Hypothalamus (tissue), 51 donors: ENCODE measurements at places on chromosomes 4 and X.

GRCh38 chr4:136651932-136652331, 880.4 kb downstream of the PCDH18 start:
- no peak for DNase-seq

GRCh38 chrX:19683817-19684216, 168.5 kb upstream of the MAP3K15 start:
- DNase-seq, result no peak

DNA sequence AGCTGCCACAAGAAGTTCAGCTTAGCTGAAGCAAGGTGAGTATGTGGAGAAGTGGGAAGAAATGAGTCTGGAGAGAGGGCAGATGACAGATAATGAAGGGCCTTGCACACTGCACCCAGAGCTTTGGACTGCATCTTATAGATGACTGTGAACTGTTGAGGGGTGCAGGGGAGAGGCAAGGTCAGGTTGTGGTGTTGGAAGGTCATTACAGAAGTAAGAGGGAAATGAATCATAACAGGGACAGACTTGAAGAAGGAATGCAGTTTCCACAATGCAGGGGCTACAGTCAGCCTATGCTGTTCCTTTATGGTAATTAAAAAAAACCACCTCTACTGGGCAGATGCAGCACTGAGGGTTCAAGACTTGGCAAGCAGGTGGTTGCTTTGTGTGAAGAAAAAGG, 4.8 kb upstream of the IGFBP7 start:
- DNase-seq, result no peak

- DNase-seq, result no peak
Observed at GRCh38 chr4:121898150-121898549, 27.9 kb upstream of the BBS7 start.

GRCh38 chr4:84644087-84644486, 61.2 kb downstream of the CDS1 start:
- DNase-seq, result no peak

DNA sequence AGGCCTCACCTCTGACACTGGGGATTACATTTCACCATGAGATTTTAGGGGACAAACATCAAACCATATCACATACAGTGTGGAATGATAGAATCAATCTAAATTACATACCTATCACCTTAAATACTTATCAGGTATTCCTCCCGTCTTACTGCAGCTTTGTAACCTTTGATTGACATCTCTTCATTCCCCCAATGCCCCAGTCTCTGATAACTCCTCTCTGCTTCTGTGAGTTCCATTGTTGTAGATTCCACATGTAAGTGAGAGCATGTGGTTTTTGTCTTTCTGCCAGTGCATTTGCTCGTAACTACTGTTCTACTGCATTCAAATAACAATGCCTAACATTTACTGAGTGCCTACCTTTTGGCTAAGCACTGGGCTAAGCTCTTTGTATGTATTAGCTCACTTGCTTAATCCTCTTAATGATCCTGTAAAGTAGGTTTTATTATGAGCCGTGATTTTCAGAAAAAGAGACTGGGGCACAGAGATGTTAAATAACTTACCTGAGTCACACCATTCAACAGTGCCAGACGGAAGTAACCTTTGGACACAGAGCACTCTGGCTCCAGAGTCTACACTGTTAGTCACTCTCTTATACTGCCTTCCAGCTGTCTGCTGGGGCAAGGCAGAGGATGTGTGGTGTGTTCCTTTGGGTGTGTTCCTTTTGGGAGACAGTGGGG, 63.7 kb upstream of the ESX1 start:
- no peak for DNase-seq

DNA sequence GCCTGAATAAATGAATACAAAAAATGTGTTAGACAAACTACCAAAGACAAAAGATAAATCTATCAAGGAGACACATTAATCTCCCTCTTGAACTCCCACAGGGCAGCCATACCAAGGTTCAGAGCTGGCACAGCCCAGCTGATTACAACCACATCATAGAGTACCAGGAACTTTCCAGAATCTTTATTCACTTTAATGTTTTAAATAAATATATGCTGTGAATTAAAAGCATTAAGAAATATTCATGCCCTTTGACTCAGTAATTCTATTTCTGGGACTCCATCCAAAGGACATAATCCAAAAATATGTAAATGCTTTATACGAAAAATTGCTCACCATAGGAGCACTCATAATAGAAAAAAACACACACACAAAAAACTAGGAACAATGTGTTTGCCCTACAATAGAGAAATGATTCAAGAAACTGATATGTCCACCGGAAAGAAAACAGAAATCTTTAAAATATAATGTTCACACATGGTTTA, 126.0 kb downstream of the LDB2 start:
- DNase-seq, result no peak

DNA sequence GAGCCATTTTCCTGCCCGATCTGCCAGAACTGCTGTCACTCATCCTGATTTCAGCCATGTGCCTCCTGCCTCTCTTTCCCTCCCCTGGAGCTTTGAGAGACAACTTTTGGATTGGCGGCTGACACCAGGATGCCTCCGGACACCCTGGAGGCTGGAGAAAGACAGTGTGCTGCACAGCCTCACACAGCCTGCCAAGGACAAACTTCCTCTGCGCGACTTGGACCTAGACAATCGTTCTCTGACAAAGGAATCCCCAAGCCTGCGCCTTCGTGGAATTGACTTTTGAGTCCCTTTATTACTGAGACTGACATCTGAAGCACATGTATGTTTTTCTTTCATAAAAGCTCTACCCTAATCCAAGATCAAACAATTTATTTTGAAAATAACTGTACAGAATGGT, 10.8 kb upstream of the LDB2 start:
- DNase-seq, result no peak

DNA sequence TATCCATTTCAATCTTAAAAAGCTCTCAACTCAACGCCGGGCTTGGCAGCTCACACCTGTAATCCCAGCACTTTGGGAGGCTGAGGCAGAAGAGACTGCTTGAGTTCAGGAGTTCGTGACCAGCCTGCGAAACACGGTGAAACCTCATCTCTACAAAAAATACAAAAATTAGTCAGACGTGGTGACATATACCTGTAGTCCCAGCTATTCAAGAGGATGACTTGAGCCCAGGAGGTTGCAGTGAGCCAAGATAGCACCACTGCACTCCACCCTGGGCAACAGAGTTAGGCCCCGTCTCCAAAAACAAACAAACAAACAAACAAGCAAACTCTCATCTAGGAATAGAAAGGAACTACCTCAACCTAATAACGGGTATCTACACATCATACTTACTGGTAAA, 50.8 kb downstream of the PTPN13 start:
- no peak for DNase-seq

DNA sequence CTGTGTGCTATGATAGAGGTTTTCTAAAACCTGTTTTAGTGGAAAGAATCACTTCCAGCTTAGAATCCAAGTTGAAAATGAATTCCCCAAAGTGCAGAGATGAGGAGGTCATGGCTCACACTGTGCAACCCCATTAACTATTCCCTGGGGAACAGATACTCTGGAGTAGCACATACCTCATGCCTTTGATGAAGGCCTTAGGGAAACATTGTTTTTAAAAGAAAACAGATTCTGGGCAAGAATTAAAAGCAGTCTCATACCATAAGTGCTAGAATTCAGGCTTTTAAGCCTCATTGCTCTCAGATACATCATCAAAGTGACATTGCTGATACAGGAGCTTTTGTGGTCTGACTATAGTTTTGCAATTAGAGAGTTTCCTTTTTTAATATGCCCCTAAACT, 115.1 kb downstream of the NDST4 start:
- no peak for DNase-seq

DNA sequence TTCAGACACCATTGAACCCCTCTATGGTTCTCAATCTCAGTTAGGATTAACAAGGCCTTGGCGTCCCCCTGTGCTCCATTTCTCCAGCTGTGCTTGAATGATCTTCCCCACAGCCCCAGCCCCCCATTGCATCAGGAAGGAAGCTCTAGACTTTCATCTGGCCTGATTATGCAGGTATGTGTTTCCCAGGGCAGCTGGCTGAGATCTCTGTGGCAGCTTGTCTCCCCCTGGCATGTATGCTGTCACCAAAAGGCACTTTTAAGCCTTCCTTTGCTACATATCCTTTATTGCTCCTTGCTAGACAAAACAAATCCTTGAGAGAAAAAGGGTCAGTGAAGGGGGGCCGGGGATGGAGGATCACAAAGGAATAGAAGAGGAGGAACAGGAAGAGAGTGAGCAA, 1056.0 kb upstream of the SLIT2 start:
- no peak for DNase-seq

GRCh38 chr4:83771113-83771705, 235.3 kb downstream of the GPAT3 start:
- peak; percentile 46 for DNase-seq

- no peak for DNase-seq
Observed at GRCh38 chr4:115090483-115091075, 22.8 kb downstream of the NDST4 start.

DNA sequence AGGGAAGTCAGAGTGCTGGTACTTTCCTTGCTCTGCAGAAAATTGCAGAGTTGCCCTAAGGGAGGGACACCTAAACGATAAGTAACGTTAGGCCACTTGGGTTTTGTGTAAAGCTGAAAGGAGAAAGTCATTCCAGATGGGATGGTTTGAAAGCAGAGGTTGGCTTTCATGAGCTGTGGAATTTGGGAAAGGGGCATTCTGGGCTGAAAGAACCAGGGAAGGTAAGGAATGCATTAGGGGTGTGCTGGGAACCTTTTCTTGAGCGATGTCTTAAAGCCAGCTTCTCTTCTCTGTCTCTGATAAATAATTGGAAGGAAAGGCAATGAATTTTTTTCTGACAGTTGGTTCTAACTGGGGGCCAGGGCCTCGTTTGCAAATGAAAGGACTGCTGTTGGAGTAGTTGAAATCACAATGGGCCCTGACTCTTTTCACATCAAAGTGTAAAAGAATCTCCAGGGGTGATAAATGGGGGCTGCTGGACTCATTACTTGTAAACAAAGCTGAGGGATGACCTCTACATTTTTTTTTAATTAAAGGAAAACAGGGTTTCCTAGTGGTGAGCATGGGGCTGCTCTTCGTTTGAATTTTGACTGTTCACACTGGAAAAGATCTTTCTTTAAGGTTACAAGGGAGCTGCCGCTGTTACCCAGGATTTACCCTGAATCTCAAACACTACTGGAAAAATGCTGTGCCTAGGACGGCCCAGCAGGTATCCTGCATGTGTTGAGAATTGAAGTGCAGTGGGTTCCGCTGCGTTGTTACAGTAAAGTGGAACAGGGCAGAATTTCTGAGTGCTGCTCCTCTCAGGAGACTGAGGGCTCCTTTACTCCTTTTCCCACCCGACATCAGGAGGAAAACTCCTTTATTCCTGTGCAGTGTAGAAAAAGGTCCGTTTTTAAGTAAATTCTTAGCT, 25.0 kb downstream of the AFF1 start:
- DNase-seq, result peak; percentile 23

GRCh38 chr4:103626296-103626695, 93.5 kb downstream of the TACR3 start:
- DNase-seq, result no peak

- no peak for DNase-seq
Observed at GRCh38 chrX:18864390-18864920, 119.5 kb downstream of the PHKA2 start.

DNA sequence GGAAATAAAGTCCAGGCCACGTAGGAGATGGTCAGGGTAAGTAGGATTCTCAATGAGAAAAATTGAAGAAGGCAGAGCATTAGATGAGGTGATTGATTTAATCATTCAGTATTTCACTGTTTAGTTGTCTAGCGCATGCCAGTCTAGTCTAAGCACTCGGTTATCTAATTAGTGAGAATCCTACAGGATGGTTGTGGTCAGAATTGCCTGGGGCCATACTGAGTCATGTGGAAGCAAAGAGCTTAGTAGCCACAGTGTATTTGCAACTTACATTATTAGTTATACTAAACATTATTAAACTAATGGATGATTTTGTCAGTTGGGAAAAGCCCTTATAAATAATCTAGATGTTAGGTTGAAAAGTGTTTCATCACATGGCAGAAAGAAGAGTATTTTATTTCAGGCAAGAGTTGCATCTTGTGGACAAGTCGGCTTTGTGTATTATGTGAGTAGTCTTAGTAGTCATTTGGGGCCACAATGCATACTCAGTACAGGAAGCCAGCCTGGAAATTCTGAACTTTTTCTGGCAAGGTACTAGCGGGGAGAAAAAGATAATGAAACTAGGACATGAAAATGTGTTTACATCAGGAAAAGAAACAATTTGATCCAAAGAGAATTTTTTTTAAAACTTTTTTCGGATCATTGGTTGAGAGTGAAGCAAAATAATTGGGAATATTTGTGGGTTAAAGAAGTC, 31.9 kb downstream of the CPEB2 start:
- DNase-seq, result no peak

DNA sequence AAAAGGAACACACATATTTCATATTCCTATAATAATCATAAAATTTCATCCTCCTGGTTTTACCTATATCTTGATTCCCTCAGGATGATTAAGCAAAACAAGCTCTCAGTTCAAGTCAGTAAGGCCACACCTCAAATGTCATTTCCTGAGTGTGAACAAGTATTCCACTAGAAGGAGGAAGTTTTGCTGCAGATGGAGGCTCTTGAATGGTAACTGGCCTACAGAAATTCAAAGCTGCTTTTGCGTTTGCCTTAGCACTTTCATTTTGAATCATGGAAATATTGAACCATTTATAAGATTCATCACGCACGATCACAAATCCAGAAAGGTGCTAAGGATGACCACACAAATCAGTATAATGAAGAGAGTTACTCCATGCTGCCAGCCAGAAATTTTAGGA, 254.4 kb upstream of the CXXC4 start:
- DNase-seq, result no peak

DNA sequence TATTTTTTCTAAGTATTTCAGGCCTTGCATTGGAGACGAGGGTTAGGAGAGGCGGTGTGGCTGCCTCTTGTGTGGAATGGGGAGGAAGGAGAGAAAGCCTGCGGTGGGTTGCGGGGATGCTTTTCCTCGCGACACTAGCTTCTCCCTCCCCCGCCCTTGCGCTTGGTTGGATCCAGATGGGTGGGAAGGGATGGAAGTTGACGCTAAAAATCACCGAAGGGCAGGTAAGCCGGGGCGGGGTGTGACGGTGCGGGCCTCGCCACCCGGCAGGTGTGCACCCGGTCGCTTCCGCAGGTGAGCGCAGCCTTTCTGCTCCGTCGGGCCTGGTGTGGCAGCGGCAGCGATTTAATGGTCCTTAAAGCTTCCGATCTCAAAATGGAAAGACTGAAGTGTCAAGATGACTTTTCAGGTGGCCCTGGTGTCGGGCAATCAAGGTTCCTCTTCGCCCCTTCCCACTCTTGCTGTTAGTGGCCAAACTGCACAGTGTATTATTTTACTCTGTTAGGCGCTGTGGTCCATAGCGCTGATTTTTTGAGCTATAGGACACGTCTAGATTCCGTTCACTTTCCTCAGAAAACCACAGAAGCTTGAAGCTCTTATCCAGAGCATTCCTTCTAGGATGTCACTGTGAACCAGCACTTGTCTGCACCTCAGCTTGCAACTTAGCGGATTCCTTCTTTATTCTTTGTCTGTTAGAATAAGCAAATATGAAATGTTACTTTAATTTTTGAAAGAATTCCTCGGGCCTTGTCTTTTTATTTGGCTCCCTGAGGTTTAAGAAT, 765 bp downstream of the ENOPH1 start:
- peak; percentile 13 for DNase-seq
